Left renal cortex interstitium (tissue), 4 donors: ENCODE measurements at places on chromosomes 1 and 21.

- DNase-seq: no peak
These were observed 539.2 kb upstream of the PRMT6 start for GRCh38 chr1:106517224-106517623.

GRCh38 chr21:27759820-27760219, 792.9 kb upstream of the ADAMTS5 start:
- no peak for DNase-seq

GRCh38 chr1:89635825-89636815, 3.2 kb downstream of the LRRC8C start:
- DNase-seq: no peak

GRCh38 chr1:156936721-156937220, 16.3 kb downstream of the LRRC71 start:
- no peak for DNase-seq

DNA sequence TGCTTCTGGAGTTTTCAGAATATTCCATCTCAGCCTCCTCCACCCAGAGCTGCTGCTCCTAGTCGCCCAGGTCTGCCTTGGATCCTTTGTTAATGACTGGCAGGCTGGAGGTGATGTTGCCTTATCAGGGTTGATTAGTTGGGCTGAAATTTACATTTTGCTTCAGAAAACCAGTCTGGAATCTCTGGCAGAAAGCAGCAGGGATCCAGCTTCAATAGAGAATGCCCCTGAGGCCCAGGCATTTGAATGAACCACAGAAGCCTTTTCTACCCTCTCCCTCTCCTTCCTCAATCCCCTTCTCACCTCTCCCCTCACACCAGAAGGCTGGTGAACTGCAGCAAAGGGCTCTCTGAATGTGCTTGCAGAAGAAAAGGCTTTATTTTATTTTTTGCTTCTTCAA, 83.2 kb downstream of the PLXNA2 start:
- no peak for DNase-seq

DNA sequence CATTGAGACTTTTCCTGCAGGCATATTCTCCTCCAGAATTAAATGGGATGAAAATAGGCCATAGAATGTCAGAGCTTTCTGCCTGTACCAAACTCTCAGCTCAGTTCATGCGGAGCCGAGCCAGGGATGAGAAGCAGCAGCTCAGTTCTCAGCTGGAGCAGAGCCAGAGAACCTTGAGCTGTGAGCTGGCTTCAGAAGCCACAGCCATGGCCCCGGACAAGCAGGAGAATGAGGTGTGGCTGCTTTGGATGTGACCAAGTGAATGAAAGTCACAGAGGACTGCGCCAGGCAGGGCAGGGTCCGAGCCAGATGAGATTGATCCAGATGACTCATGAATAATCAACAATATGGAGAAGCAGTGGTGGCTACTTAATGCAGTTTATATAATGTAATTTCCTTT, 633.8 kb downstream of the NCAM2 start:
- DNase-seq: no peak

DNA sequence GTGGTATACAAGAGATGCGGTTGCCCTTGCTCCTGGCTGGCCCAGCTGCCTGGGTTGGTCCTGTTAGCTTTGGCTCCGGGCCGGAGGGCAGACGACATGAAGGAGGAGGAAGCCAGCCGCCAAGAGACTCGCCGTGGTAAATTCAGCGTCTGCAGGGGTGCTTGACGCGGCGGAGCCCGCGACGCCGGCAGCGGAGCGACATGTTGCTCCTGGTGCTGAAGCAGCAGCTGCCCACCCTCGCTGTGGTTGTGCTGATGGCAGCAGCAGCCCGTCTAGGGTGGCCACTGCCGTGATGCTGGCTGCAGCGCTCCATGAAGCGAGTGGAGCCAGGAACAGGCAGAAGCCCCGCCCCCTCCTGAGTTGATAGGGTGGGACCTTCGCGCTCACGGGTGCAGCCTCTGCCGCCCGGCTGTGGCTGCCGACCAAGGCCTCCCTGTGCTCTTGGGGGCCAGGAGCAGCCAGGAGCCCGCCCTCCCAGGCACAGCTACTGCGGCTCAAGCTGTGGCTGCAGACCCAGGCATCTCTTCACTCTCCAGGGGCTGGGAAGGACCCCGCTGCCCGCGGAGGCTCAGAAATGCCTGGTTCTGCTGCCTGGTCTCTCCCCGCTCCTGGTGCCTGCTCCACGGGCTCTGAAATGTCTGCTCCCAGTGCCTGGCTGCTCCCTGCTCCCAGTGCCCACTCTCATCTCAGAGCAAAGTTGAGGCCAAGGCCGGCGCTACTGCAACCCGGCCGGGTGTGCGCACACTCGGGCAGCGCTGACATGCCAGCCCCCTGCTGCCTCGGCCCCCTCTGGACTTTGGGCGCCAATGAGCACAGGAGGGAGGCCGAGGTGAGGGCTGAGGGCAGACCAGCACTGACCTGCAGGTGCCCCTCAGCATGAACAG, 4.4 kb upstream of the ZNF692 start:
- no peak for DNase-seq

DNA sequence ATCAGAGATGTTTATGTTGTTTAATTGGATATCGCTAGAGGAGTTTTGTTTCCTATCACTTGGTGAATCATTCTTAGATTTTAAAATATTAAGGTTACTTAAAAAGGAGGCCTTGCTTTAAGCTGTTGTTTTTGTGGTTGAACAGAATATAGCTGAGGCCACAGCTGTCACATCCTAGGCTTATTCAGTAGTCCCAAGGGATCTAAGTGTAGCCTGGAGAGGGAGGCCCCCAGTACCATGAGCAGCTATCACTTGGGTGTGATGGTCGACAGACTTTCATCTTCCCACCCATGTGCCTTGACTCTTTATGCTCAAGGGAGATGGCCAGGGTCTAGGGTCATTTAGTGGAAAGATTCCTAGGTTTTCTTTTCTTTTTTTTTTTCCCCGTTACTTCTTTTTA, 278.7 kb downstream of the HHAT start:
- DNase-seq: no peak

GRCh38 chr1:171421413-171422020, 63.8 kb upstream of the PRRC2C start:
- DNase-seq: no peak

- no peak for DNase-seq
These were observed 23.5 kb downstream of the CASP9 start for GRCh38 chr1:15500184-15501178.

GRCh38 chr1:192303029-192303428, 13.8 kb upstream of the RGS21 start:
- DNase-seq: no peak

DNA sequence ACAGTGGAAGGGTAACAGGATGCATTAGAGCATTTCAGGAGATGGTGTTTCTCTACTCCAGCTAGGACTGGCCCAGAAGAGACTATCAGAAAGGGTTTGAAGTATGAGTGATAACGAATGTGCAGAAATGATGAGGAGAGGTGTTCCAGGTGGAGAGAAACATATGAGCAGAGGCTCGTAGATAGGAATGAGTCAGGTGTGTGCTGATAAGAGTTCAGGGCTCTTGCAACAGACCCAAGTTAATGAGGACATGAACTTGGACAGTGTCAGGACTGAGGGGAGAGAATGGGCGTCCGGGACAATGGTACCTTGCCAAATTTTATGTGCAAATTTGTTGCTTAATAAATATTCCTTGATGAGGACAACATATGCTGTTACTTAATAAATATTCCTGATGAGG, 183.9 kb upstream of the NFIA start:
- DNase-seq: no peak

DNA sequence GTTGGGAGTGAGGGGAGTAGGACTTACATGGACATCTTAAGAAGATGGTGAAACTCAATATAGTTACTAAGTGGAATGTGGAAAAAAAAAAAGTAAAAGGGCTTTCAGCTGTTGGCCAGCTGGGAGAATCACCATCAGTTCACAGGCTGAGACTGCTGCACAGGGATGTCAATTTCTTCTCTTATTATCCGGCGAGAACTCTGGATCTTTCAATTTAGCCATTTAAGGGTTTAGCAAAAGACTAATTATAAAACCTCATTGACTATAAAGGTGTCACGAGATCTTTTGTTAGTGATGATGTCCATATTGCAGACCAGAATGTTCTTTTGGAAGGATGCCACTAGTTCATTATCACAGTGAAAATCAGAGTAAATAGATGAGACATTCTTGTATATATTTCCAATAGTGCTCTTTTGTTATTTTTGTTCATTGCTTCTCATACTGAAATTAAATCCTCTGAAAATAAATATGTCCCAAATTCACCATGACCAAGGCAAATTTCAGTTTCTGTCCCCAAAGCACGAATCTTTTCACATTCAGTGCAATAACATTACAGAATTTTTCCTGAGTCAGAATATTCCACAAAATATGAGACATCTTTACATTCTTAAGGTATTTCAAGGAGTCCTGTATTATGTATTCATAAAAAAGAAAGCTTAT, 266.1 kb downstream of the DNM3 start:
- no peak for DNase-seq

GRCh38 chr1:170010443-170010842, 64.1 kb downstream of the KIFAP3 start:
- peak; percentile 16 for DNase-seq

GRCh38 chr1:64631346-64632034, 113.4 kb upstream of the RAVER2 start:
- DNase-seq: no peak

DNA sequence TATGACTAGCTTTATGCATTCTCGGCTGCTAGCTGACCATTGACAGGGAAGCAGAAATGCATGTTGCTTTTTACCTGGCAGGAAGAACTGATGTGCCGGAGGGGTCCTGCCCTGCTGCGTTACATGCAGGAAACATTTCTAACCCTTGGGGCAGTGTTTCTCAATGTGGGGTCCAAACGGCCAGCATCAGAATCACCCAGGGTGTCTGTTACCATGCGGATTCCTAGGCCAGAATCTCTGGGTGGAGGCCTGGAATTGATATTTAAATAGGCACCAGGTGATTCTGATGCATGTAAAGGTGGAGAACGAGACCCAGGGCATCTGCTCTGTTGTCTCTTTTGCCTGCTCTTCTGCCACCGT, 182.7 kb downstream of the PCP4 start:
- DNase-seq: no peak

DNA sequence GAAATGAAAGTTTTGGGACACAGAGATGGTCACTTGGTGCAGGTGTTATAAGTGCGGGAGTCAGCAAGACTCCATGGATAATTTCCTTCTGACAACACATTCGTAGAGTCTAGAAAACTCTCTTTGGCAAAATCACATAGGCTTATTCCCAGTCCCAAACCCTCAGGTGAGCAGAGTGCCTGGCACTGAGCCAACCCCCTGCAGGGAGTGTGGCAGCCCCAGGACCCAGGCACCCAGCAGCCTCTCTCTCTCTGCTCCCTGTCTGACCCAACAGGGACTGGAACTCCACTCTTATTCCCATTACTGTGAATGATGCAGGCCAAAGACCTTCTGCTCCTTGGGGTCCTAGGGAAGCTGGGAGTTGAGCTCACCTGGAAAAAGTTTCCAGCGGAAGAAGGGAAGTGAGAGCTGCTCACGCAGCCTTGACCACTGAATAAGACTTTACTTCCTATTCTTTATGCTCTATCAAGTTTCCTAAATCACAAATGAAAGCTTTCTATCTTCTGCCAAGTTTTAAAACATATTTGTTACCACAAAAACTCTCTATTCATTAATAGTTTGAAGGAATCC, 132.6 kb upstream of the ETV3 start:
- DNase-seq: no peak

DNA sequence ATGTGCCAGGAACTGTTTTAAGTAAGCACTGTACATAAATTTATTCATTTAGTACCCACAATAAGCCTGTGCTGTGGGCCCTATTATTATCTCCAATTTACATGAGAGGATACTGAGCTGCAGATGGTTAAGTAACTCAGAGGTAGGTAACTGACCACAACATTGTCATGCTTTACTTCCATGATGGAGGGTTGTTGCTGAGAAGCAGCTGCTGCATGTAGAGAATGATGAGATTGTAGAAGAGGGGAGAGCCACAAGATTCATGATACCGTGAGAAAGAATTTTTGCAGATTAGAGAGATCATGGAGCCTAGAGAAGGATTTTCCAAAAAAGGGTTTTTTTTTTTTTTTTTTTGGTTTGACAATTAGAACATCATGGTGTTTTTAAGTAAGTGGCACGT, 313.1 kb downstream of the PTBP2 start:
- DNase-seq: no peak

GRCh38 chr1:1591452-1591851, 8.5 kb downstream of the FNDC10 start:
- no peak for DNase-seq

- DNase-seq: no peak
These were observed 43.5 kb downstream of the LGR6 start for GRCh38 chr1:202237052-202237451.

- no peak for DNase-seq
These were observed 20.0 kb upstream of the CNN3 start for GRCh38 chr1:94946886-94947285.

DNA sequence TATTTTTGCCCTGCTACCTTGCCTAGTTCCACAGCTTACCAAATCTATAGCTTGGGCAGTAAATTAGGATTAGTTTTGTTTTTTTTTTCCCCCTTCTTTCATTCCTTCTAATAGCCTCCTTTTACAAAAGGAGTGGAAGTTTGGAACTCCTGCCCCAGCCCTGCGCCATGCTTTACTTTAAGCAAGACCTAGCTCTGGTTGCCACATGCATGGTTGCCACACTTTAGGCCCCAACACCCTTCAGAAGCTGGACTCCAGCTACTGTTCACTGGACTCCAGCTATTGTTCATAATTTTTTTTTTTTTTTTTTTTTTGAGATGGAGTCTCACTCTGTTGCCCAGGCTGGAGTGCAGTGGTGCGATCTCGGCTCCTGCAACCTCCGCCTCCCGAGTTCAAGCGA, 115.8 kb downstream of the NR5A2 start:
- DNase-seq: no peak

DNA sequence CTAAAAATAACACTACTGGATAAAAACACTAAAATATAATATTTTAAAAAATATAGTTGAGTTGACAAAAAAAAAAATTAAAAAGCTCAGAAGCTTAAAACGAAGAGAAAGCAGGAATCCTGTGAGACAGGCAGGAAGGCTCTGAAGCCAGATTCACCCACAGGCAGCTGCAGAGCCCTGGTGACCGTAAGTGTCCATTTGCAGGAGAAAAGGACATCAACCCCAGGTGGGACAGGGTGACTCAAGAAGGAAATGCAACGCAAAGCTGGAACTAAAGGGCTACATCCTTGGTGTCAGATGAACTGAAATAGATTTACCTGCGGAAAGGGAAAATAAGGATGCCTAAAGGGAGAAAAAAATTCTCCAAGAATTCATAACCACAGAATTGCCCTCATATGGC, 46.8 kb downstream of the USP24 start:
- DNase-seq: no peak

DNA sequence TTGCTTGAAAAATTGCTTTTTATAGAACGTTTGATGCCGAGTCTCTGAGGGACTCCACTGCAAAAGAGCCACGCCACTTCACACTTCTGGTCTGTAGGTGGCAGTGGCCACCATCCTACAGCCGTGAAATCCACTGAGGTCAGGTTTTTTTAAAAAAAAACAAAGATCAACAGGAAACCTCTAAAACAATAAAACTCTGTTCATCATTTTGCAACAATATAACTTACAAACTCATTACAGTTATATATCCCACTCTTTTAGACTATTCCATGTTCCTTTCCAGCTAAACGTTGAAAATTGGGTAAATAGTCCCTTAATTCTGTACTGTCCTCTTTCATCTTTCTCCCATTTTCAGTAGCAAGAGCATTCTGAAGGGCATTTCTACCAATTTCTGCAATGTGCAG, 64.6 kb upstream of the FMN2 start:
- DNase-seq: peak; percentile 17
